ENCODE measurements at places on chromosomes 12 and 14.

GRCh38 chr12:14310866-14311265, 54.6 kb upstream of the ATF7IP start:
- DNase-seq: no peak

GRCh38 chr12:110937104-110937641, 16.8 kb upstream of the MYL2 start:
- DNase-seq: peak; percentile 30

DNA sequence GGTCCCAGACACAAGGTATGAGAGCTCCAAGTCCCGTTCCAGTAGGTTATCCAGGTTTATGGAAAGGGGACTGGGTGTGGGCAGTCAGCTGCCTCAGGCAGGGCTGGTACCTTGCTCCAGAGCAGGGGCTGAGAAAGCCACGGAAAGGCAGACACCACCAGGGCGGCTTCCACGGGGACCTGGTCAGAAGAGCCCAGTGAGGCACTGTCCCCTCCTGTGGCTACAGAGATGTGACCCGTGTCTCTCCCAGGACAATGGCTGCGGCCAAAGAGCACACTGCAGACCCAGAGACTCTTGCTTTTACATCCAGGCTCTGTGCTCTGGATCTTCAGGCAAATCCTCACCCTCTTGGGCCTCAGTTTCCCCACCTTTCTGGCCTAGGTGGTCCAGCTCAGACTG, 8.8 kb downstream of the SERPINA4 start:
- no peak for DNase-seq

DNA sequence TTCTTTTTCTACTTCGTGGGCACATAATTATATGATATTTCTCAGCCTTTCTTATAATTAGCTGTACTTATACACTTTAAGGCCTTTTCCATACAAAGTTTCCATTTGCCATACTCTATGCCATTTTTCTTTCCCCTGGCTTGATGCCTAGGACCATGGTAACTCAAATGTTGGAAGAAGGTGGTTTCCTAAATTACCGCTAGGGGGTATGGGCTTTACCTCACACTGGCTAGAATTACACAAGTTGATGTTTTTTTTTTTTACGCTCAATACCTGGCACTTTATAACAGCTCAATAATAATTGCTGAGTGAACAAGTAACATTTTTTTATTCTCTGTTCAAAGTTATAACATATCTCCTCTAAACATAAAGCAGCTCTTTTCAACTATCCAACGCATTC, 306.8 kb upstream of the LRFN5 start:
- no peak for DNase-seq

DNA sequence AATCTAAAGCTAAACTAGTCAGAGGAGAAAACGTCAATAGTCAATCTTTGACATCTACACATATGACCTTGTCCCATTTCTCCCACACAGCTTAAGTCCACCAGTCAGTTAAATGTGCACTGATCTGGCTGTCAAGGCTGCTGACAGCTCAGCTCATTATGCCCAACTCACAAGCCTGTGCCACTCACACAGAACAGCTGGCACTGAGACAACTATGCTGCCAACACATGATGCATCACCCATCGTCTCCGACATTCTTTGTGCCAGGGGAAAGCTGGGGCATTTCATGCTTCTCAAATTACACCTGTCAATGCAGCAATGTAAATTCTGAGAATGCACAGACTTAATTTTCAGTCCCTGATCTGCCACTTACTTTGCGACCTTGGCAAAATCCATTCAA, 25.3 kb downstream of the GNS start:
- DNase-seq: peak; percentile 94

DNA sequence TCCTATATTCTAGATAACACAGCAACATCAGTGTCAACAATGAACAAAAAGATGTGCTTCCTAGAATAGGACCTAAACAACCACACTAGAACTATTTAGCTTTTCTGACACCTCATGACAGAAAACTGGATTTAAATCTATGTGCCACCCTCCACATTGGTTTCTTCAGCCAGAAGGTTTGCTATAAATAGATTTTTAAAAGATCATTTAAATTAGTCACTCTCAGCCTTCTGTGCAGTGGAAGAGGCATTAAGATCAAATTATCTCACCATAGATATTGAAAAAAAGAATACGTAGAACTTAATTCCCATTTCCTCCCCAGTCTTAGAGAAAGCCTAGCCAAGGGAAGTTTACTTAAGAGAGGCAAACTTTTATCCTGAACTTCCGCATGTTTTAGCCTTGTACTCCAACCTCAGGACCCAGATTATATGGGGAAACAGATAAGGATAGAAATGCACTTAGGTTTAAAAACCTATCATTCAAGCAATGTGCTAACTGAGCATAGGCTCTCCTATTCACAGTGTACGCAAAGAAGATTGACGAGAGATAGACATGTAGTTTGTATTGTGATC, 59.6 kb downstream of the NELL2 start:
- no peak for DNase-seq

- DNase-seq: no peak
Observed at GRCh38 chr14:58138714-58139482, 13.1 kb downstream of the ARMH4 start.

Measured in M059J (cell line).